Ammon's horn (tissue), 1 donor: ENCODE measurements at places on chromosomes 5 and 9.

GRCh38 chr5:146890066-146890465 is 11.5 kb upstream of the PPP2R2B start:
- DNase-seq, result no peak

GRCh38 chr5:151146061-151146460 is 11.5 kb downstream of the ANXA6 start:
- DNase-seq, result no peak

DNA sequence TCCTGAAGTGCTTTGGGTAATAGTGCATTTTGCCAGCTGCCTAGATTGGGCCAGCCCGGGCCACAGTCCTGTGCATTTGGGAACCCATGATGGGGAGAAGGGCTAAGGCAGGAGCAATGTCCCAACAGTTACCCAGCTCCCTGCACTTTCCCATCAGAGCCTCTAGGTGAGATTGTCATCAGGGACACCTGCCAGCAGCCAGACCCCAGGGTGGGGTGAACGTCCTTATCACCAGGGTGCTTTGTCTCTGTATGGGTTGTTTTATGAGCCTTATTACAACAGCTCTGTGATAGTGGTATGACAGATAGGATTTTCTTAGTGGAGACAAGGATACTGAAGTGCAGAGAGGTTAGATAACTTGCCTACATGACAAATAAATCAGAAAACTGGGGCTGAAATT is 365.7 kb downstream of the OSTF1 start:
- DNase-seq, result no peak

DNA sequence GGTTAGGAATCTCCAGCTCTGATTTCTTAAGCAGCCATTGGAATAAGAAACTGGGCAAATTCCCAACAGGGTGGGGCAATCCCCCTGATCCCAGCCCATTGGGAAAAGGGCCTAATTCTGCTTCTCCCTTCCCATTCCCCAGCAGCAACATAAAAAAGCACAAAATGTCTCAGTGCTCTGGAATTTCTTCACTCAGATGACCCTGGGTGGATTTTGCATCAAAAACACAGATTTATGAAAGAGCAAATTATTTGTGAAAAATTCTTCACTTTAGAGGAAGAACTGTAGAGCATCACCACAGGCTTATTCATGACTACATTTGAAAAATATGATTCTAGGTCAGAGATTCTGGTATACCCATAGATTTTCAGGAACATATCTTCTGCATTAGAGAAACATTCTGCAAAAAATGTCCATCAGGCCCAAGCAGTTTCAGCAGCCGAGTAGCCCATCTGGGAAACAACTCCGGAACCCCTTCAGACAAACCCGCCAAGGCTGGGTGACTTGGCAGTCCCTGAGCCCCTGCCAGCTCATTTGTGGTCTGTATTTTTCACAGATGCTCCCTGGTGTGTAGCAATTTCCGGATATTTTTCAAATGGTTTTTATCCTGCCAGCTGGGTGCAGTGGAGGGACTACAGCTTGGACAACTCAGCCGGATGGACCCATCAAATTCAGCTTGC is 102.1 kb upstream of the RANBP3L start:
- DNase-seq, result peak; percentile 31

DNA sequence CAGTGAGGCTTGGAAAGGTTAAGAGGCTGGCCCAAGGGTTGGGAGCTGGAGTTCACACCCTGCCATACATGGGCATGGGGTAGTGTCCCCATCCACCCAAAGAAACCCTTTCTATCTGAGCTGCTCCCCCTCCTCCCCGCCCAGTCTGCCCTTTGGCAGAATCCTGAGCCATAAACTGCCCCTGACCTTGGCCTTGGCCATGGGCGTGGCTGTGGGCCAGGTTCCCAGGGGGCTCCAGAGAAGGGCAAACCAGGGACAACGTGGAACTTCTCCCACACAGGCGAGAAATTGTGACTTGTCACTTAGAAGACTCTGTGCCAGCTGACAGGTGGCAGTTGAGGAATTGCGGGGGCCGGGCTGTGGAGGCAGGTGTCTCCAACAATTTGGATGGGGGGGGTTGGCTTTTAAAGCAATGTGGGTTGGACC is 4.8 kb downstream of the FAM78A start:
- DNase-seq, result no peak

DNA sequence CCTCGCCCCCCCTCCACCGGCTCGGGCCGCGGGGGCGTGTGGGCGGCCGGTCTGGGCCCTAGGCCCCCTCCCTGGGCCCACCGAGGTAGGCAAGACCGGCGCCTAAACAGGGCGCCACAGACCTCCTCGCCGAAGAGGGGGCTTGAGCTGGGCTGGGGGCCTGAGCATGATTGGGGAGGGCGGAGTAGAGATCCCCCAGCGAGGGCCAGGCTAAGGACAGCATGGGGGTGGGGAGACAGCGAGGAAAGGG is 108.9 kb downstream of the PSD2 start:
- no peak for DNase-seq

DNA sequence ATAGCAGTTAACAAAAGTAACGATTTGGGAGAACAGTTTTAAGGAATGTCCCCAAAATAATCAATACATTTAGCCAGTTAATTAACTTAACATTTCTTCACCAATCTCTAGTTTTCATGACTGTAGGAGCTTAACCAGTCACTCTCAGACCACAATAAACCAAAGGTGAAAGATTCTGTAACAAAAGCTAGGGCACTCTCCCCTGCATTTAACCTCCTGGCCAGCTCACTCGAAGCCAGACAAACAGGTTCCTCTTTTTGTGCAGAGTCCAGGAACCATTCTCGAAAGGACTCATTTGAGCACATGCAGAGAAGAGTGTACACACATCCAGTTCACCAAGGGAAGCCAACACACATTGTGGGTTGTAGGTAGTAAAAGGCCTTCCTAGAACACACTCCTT is 6.5 kb downstream of the IL7R start:
- no peak for DNase-seq

DNA sequence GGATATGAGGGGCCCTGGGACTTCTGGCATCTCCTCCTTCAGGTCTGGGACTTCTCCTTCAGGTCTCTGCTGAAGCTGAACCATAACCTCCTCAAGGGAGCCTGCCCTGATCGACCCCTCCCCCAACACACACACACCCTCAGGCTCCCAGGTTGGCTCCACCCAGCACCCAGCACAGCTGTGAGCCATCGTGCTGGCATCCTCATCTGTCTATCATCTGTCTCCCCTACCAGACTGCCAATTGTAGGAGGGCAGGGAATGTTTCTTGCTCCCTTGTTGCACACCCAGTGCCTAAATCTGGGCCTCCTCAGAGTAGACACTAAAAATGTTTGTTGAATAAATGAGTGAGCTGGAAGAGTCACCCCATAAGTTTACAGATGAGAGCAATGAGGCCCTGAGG is 71.4 kb downstream of the LRSAM1 start:
- DNase-seq, result no peak

- DNase-seq, result no peak
Observed at GRCh38 chr5:96957254-96958049, 21.6 kb downstream of the LNPEP start.

- DNase-seq, result no peak
Observed at GRCh38 chr9:137836151-137836830, 41.3 kb upstream of the CACNA1B start.

DNA sequence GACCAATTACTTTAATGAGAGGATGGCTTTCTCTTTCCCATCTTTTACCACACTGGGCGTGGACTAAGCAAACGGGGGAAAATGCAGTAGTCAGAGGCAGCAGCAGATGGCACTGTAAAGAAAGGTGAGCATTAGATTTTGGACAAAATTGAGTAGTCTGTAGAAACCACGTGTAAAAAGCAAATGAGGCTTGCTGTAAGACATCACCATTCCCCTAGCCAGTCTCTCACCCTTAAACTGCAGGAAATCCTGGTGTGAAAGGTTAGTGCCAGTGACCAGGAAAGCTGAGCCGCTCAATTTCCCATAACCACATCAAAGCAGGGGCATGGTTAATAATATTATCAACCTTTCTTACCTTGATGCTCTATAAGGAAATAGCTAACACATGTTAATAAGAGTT is 31.8 kb downstream of the SPATA31C2 start:
- peak; percentile 23 for DNase-seq

GRCh38 chr9:124505006-124505900 is 1.9 kb downstream of the NR5A1 start:
- no peak for DNase-seq

DNA sequence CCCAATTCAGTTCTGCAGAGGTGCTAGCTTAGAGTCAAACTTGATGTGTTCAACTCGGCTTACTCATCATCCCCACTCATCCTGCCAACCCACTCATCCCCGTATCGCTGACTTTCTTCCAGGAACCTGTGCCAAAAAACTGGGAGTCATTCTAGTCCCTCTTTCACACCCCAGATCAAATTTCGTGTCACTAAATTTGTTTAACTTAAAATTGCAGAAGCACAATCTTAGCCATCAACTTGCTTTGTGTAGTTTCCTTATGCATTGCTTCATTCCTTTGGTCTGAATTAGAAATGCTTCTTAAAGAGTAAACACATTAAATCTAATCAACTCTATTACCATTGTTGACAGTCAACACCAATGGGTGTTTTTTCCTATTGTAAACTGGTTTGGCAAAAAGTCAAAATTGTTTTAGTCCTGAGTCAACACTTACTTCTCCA is 162.4 kb downstream of the TTC39B start:
- DNase-seq, result no peak

DNA sequence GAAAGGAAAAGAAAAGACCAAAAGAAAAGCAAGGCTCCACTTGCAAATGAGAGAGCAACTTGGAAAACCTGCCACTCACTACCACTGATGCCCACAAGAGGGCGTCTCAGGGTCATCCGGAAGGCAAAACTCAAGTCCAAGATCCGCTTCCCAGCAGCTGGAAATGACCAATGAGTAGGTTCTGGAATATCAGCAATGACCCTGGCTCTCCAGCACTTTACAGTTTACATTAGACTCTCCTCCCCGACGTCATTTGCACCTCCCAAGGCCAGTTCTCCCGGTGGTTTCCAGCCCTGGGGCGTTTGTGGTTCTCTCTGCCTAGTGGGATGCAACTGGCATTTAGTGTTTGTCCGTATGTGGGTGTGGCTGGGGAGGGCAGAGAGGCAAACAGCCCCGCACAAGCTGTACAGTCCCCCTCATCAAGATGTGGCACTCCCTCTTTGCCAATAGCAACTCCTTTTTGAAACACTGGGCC is 193.8 kb upstream of the ZNF618 start:
- DNase-seq, result peak; percentile 75

DNA sequence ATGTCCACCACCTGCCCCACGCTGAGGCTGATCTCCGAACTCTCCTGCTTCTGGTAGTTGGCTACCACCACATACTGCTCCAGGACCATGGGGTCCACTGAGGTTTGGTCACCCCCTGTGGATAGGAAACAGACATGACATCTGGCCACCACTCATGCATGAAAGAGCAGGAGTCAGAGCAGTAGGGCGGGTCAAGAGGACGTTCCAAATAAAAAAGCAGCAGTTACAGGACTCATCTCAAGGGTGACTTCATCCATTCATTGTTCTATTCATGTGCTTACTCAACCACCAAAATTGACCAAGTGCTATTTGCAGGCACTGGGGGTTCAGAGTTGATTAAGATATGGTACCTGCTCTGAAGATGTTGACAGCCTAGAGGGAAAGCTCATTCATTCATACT is 79.2 kb upstream of the UBTD2 start:
- DNase-seq, result no peak

- no peak for DNase-seq
Observed at GRCh38 chr5:117149312-117149711, 574.7 kb upstream of the SEMA6A start.

- no peak for DNase-seq
Observed at GRCh38 chr9:109447329-109448076, 50.6 kb downstream of the PTPN3 start.

GRCh38 chr9:116543731-116544400 is 143.2 kb upstream of the TRIM32 start:
- DNase-seq, result no peak

DNA sequence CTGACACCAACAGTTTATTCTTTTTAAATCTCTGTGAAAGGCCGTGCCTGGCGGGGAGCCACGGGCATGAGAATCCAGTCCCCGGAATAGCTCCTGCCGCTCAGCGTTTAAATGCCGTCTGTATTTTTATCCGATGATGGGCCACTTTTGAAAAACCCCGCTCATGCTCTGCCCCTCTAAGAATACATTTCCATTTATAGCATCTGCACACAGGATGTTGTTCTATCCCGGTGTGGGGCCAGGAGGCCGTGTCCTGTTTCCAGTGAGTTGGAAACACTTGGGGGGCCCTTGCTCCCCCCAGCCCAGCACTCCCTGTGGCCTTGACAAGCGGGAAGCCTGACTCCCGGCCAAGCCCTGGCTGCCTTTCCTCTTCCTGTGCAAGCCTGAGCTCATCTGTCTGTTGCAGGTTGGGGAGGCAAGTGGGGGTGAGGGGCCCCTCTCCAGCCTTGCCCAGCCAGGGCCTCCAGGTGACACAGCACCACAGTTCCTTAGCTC is 39.0 kb downstream of the ERGIC1 start:
- no peak for DNase-seq
